ENCODE measurements at places on chromosomes 1 and 21.

GRCh38 chr1:42951588-42951987 is 7.1 kb downstream of the SLC2A1 start:
- DNase-seq = no peak

DNA sequence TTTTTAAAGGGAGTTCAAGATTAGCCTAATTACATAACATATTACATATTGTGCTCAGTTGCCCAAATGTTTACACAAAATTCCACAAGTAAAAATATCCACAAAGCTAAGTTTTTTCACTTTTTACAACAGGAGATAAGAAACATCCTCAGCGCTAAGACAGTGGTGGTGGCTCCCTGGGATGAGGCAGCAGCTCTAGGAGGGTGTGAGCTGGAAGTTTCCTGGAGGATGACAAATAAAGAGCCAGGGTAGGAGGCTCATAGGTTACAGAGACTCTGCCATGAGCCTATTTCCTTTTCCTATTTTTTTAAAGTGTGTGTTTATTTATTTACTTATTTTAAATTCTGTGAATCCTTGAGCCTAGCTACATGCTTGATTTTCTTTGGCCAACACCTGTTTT is 91.7 kb downstream of the COL24A1 start:
- DNase-seq = no peak

DNA sequence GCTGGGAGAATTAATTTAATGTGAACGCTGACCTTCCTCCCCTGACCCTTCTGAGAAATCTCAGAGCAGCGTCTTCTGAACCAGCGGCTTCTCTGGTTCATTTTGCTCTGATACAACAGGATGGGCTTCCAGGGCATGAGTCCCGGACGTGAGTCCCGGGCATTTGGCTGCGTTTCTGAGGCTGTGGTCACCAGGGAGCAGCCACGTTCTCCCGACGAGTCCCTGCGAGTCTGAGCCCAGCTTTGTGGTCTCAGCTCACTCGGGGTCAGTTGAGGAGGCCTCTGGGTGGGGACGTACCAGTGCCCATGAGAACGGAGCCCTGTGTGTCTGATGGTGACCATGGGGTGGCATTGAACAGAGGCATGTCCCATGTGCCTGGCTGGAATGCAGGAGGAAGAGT is 17.7 kb upstream of the OBSCN start:
- no peak for DNase-seq

- DNase-seq = no peak
These were observed 10.0 kb downstream of the RABGAP1L start for GRCh38 chr1:174169342-174169741.
